ENCODE measurements at places on chromosomes 7 and 10.

DNA sequence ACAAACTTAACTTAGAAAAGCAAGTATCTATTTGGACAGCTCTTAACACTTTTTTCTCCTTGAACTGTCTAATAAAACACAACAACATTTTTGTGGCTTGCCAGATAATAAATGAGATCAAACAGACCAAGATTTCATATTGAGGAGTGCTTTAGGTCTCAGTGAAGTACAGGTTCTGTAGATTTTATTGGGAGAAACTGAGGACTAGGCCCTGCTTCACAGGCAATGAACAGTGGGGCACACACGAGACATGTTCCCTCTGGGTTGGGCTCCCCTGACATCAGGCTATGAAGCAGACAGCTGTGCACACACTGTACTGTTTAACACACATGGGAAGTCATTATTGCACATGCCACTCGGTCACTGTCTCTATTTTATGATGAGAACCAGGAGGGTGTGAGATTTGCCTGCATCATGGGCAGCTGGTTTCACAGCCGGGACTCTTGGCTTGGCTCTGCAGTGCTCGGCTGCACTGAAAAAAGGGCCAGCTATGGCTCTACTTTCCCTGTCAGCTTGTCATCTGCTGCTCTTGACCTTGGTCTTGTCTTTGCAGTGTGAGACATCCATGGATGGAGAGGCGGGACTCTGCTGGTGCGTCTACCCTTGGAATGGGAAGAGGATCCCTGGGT, 4.2 kb downstream of the IGFBP1 start:
- DNase-seq: no peak

- DNase-seq: no peak
Observed at GRCh38 chr7:132872034-132872433, 209.9 kb downstream of the CHCHD3 start.

DNA sequence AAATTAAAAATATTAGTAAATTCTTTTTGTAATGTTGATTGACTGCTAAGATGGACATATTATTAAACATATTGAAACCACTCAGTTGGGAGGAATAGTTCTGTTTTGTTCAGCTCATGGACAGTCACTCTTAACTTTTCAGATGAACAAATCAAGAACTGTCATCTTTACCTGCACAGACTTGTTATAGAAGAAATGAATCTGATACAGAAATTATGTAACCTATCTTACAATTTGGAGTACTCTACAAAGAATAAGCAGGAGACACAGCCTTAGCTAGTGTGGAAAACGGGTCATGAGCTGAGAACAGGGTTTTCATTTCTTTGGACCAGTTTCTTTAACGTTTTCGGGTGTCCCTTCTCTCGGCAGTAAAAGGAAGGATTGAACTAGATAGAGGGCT, 1.2 kb upstream of the ANLN start:
- DNase-seq: no peak

DNA sequence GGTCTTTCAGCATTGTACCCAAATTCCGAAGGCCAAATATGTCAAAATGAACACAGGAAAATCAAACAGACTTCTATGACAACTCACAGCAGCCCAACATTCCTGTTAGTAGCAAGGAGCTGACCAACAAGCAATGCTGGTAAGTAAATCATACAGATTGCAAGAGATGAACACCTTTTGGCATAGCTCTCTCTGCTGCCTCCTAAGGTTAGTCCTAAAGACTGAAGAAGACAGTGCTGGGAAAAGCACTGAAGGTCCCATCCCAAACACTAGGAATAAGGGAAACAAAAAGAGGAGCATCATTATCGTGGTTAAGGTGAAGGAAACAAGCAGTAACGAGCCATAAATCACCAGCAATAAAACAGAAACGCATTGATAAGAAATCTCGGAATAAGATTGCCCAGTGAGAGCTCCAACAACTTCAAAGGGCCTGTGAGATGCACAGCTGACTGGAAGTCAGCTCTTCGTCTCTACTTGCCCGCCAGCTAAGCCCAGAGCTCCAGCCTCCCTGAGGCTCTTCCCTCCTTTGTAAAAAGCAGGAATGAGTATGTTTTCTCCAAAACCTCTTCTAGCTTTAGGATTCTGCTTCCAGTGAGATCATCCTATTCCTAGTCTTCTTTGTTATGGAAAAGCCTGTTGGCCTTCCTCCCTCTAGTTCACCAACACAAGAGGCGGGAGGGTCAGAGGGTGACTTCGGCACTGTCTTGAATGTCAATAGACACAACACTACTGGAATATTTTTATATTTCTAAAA, 15.3 kb downstream of the NUDT5 start:
- no peak for DNase-seq

GRCh38 chr10:125222515-125223308, 62.3 kb upstream of the CTBP2 start:
- no peak for DNase-seq

GRCh38 chr7:360454-361100, 70.6 kb downstream of the FOXL3 start:
- no peak for DNase-seq

- DNase-seq: no peak
Observed at GRCh38 chr7:111486472-111487142, 75.7 kb downstream of the IMMP2L start.

- DNase-seq: no peak
Observed at GRCh38 chr7:101833799-101834198, 16.4 kb downstream of the CUX1 start.

GRCh38 chr10:3196482-3196881, 23.9 kb upstream of the PITRM1 start:
- no peak for DNase-seq

DNA sequence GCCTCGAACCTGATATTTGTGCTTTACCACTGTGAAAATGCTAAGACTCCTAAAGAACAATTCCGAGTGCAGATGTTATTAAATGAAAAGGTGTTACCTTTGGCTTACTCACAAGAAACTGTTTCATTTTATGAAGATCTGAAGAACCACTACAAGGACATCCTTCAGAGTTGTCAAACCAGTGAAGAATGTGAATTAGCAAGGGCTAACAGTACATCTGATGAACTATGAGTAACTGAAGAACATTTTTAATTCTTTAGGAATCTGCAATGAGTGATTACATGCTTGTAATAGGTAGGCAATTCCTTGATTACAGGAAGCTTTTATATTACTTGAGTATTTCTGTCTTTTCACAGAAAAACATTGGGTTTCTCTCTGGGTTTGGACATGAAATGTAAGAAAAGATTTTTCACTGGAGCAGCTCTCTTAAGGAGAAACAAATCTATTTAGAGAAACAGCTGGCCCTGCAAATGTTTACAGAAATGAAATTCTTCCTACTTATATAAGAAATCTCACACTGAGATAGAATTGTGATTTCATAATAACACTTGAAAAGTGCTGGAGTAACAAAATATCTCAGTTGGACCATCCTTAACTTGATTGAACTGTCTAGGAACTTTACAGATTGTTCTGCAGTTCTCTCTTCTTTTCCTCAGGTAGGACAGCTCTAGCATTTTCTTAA, 47.7 kb downstream of the MINPP1 start:
- DNase-seq: no peak

DNA sequence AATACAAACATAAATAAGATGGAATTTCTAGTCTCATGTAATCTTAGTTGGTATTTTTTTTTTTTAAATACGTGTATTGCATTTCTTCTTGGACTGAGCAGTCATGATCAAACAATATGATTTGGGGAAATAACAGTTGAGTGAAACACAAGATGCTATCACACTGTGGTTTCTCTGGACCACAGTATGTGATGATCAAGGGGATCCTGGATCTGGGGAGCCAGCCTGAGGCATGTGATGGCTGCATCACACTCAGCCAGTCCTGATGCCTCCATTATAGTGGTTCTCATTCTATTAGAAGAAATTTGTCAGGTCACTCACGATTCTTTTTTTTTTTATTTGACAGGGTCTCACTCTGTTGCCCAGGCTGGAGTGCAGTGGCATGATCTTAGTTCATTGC, 495.9 kb upstream of the POT1 start:
- DNase-seq: no peak

DNA sequence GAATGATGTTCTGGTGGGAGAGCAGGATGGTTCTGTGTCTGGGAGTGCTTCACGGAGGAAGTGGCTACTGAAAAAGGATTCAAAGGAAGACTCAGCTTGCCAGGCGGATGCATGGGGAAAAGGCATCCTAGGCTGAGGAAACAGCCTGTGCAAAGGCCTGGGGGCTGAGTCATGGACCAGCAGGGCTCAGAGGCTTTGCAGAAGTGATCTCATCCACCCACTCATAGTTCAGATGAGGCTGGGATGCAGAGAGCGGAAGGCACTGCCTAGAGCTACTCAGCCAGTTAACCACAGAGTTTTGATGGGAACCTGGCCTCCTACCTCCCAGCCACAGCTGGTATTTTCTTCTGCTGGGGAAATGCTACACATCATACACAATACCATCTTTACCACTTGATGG, 15.8 kb upstream of the ADAMTS14 start:
- no peak for DNase-seq

DNA sequence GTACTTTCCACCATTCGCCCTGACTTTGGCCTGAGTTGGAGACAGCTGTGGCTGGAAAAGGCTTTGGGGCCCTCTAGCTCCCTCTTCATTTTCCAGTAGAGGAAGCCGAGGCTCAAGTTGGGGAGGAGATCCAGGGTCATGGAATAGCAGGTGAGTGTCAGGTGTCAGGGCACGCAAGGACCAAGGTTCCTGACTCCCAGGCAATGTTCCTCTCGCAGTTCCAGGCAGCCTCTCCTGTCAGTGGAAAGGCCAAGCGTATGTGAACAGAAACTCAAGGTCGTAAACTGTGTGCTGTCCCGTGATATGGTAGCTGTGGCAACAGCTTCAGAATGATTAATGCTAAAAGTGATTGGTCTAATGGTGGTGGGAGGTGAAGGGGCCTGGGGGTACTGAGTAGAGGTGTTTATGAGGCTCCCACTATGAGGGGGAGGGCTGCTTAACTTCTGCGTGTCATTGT, 13.2 kb downstream of the ADAMTS14 start:
- no peak for DNase-seq

GRCh38 chr10:125162120-125162931, 2.0 kb upstream of the CTBP2 start:
- DNase-seq: no peak

GRCh38 chr10:77428691-77429395, 208.8 kb downstream of the KCNMA1 start:
- DNase-seq: no peak

DNA sequence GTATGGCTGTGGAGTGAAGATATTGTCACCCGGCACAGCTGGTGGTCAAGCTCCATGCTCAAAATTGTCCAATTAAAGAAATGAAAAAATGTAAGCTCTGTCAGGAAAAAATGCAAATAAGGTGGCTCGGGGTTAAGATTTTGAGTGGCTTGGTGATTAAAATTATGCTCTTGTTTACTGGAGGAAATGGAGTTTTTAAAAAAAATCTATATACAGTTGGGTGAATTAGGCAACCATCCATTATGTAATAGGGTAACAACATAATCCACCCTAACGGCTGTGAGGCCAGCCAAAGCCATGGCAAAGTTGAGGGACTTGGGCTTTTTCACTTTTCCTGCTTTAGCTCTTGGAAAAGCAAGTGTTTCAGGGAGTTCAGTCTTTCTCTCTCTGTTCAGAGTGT, 260.8 kb upstream of the HABP2 start:
- no peak for DNase-seq

- no peak for DNase-seq
Observed at GRCh38 chr7:27651702-27652101, 11.0 kb downstream of the HIBADH start.
